ENCODE measurements at places on chromosomes 4 and X. TPM values are rescaled to one million over a fixed set of nuclear protein-coding genes. Genes with fewer than 3 reads are reported as not detected.

- no peaks in the 10 kb centered on the region for H3K36me3 ChIP-seq
- no peak overlapping the region for H3K27ac ChIP-seq
- no peak for DNase-seq
- H3K4me1 ChIP-seq, result no peaks in the 10 kb centered on the region
- no peaks in the 10 kb centered on the region for H3K27me3 ChIP-seq
These were observed 101.9 kb upstream of the BCOR start for GRCh38 chrX:40199704-40200103.

DNA sequence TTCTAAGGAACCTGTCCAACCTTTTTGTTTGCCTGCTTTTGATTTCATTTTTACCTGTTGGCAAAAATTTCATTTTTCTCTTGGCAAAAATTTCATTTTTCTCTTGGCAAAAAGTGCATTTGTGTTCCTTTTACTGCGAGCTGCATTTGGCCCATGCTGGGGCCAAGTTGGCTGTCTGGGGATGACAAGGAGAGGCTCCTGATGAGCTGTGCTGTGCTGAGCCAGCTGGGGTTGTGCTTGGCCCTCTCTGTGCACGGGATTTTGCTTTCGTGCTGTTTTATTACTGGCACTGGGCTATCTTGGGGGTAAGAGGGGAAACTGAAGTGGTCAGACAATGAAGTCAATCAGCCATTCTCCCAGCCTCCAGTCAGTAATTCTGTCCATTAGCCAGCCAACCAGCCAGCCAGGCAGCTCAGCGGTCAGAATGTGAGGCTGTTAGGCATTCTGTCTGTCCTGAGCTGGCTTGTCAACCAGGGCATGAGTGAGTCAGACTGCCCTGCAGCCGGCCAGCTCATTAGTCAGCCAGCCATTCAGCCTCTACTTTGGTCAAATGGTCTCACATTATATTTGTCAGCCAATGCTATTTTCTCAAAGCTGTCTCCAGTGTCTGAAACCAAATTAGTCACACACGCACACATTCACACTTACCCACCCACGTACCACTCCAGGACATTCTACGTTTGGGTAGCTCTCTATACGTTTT, 56.9 kb upstream of the PRPS1 start:
- H3K27me3 ChIP-seq, result no peaks in the 10 kb centered on the region
- no peak for DNase-seq
- H3K27ac ChIP-seq, result no peak overlapping the region
- H3K4me3 ChIP-seq, result no peak overlapping the region

GRCh38 chrX:139086246-139086645, 374.7 kb upstream of the FGF13 start:
- H3K36me3 ChIP-seq, result no peaks in the 10 kb centered on the region
- no peak overlapping the region for H3K27ac ChIP-seq
- H3K4me3 ChIP-seq, result no peak overlapping the region
- H3K27me3 ChIP-seq, result no peaks in the 10 kb centered on the region
- no peak for DNase-seq
- H3K4me1 ChIP-seq, result no peaks in the 10 kb centered on the region

DNA sequence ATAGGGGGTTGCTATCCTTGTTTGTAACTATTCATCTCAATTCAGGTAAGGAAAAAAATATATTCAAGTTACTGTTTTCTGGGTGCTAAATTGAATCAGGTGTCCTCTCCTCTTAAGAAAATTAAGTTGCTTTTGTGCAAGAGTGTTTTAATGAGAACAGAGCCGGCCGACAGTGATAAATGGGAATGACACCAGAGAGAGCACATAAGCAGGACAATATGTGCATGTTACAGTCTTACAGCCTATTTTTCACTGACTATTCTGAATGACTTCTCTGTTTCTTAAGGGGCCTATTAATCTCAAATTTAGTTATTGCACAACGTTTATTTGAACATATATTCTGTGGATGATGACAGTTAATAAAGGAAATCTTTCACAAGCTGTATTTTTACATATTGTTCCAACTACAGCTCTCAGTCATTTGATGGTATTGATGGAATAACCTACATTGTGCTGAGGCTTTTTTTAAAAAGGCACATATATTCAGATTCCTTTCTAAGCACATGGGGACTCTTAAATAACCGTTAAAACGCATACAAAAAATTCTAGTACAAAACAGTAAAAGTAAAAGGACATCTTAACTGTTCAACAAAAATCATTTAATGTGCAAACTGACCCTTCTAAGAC, 68.4 kb downstream of the SLC10A7 start:
- H3K36me3 ChIP-seq, result no peaks in the 10 kb centered on the region
- no peak overlapping the region for H3K27ac ChIP-seq
- DNase-seq, result no peak

GRCh38 chrX:111823128-111823527, 52.9 kb upstream of the TRPC5OS start:
- H3K27me3 ChIP-seq, result no peaks in the 10 kb centered on the region
- DNase-seq, result no peak
- no peaks in the 10 kb centered on the region for H3K36me3 ChIP-seq
- H3K27ac ChIP-seq, result no peak overlapping the region

DNA sequence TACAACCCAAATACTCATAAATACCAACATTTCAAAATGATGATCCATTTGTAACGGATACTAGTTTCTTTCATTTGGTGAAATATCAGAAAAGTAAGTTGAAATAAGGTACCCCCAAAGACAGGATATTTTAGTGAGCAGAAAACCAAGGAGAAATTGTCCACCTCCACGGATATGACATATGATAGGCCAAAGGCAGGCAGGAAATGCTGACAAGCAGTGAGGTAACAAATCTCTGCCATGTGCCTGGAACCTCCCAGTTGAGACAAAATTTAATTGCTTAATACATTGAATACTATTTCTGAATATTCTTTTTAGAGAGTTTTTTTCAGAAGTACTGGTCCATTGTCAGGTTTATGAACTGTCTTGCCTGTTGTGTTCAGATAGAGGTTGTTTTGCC, 118.8 kb downstream of the GATB start:
- no peak overlapping the region for H3K27ac ChIP-seq
- H3K36me3 ChIP-seq, result no peaks in the 10 kb centered on the region
- no peak for DNase-seq
- no peaks in the 10 kb centered on the region for H3K27me3 ChIP-seq

DNA sequence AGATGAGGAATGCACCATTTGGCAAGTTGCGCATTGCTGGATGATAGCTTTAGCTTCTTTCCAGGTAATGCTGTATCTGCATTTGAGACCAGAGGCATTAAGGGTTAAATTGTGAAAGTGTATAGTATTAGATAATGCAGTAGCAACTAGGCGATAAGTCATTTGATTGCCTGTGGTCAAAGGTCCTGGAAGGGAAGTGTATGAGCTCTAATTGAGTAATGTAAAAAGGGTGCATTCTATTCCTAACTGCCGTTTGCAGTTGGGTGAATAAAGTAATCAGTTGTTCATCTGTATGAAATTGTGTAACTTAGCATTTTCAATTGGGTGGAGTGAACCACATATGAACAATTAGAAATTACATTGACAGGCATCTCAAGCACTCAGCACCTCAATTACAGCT, 54.5 kb upstream of the WDR1 start:
- no peaks in the 10 kb centered on the region for H3K36me3 ChIP-seq
- no peak overlapping the region for H3K27ac ChIP-seq
- peaks cover 1% of the 10 kb centered on the region for H3K4me1 ChIP-seq
- no peak for DNase-seq
- no peaks in the 10 kb centered on the region for H3K27me3 ChIP-seq
- H3K4me3 ChIP-seq, result no peak overlapping the region

DNA sequence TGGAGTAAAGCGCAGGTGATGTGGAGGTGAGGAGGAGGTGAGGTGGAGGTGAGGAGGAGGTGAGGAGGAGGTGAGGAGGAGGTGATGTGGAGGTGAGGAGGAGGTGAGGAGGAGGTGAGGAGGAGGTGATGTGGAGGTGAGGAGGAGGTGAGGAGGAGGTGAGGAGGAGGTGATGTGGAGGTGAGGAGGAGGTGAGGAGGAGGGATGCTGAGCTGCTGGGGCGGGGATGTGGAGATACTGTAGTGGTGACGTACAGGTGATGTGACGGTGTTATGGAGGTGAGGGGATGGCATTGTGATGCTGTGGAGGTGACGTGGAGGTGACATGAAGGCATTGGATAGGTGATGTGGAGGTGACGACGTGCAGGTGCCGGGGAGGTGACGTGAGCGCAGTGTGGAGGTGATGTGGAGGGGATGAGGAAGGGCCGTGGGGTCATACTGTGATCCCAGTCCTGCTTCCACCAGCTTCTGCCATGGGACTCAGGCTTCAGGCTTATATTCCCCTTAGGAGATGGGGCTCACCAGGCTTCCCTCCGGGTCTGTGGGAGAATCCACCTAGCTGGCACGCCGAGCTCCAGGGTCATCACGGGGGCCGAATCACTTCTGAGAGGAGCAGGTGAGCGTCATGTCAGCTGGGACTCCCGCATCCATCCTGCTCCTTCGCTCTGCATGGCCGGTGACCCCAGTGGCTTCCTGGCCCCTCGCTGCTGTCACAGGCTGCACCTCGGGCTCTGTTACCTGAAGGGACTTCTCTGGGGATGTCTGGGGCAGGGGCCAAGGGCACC, 47.9 kb upstream of the GRPEL1 start:
- no peaks in the 10 kb centered on the region for H3K4me1 ChIP-seq
- H3K27ac ChIP-seq, result no peak overlapping the region
- no peaks in the 10 kb centered on the region for H3K27me3 ChIP-seq
- no peak overlapping the region for H3K4me3 ChIP-seq
- no peak for DNase-seq

DNA sequence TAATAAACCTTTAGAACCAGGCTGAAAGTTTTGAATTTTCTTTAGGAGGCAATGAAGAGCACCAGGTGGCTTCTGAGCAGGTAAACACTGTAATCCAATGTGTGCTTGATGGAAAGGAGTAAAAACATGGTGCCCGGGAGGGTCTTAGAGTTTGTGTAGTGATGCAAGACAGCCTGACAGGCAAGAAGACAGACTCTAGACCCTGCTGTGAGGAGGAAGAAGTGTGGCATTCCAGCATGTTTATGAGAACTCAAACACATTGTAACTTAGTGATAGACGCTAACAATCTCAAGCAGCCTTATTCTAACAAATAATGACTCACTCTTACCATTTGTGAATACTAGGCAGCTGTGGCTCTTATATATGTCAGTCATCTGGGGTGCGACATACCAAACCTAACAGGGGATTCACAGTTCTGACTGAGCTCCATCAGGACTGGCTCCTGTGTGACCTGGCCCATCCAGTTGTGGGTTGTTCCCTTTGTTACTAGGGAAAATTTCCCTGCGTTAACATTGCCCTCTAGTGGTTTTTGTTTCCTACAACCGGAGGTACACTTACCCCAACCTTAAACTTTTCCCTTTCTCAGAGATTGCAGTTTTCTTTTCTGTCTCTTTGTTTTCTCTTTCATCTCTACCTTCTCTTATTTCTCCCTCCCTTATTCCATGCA, 53.8 kb downstream of the VSIG4 start:
- H3K27me3 ChIP-seq, result no peaks in the 10 kb centered on the region
- DNase-seq, result no peak
- H3K27ac ChIP-seq, result no peak overlapping the region
- no peaks in the 10 kb centered on the region for H3K4me1 ChIP-seq
- no peaks in the 10 kb centered on the region for H3K36me3 ChIP-seq

DNA sequence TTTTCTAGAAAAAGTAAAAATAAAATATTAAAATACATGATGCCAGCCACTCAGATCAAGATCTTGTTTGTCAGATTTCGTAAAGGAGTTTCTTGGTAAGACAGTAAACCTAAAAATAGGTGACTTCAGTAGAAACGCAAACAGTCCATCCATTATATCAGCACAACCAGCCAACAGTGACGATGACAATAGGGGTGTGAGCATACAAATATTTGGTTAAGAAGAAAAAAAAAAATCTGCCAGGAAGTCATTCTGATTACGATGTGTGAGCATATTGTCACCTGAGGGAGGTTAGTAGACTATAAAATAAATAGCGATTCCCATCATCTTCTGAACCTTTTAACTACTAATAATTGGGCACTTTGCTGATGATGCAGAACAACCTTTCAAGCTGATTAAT, 37.6 kb downstream of the SLC7A11 start:
- H3K4me3 ChIP-seq, result no peak overlapping the region
- no peaks in the 10 kb centered on the region for H3K27me3 ChIP-seq
- H3K4me1 ChIP-seq, result no peaks in the 10 kb centered on the region
- no peak overlapping the region for H3K27ac ChIP-seq

DNA sequence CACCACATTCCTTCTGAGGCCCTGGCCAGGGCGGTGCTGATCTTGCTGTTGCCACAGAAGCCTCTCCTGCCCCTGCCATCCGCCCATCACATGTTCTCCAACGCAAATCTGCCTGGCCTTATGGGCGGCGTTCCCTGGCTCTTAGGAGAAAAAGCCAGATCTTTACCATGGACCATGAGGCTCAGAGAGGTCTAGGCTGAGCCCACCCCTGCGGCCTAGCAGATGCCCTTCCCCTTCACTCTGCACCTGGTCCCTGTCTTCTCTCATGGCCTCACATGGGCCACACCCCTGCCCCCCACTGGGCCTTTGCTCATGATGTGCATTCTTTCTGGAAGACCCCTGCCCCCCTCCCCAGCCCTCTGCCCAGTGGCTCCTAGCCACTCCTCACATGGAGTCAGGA, 78.5 kb downstream of the CRMP1 start:
- H3K27me3 ChIP-seq, result no peaks in the 10 kb centered on the region
- H3K36me3 ChIP-seq, result peaks cover 6% of the 10 kb centered on the region
- no peak overlapping the region for H3K27ac ChIP-seq

- no peak for DNase-seq
- no peaks in the 10 kb centered on the region for H3K36me3 ChIP-seq
- no peaks in the 10 kb centered on the region for H3K4me1 ChIP-seq
- no peak overlapping the region for H3K27ac ChIP-seq
These were observed 538.6 kb downstream of the ANKRD50 start for GRCh38 chr4:124173912-124174311.

DNA sequence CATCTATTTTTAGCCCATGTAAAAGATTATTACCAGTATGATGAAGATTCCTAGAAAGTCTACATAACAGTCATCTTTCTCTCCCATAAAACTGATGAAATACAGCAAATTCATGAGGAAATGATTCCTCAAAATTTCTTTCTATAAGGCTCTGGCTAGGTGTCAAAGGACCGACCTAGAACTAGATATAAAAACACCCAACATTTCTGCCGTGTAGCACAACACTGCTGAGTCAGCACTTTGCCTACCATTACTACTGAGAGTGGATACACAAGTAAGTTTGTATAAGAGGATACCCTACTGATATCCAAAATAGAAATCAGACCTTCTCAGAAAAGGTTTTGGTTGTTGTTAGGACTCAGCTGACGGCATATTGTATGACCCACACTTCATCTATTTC, 24.7 kb downstream of the TMEM47 start:
- no peaks in the 10 kb centered on the region for H3K4me1 ChIP-seq
- no peak for DNase-seq
- H3K36me3 ChIP-seq, result no peaks in the 10 kb centered on the region
- H3K4me3 ChIP-seq, result no peak overlapping the region

The NR0B1 gene
- 3.0 TPM for total RNA-seq

The COL4A5 gene
- total RNA-seq, result 18.8 TPM

The EGF gene
- not detected for total RNA-seq

The TRMT10A gene
- total RNA-seq, result 2.5 TPM

The SPCS3 gene
- total RNA-seq, result 63.8 TPM

The ARX gene
- 28.5 TPM for total RNA-seq

The PPP2R2C gene
- 0.81 TPM for total RNA-seq
